ENCODE measurements at places on chromosomes 12 and 14.

DNA sequence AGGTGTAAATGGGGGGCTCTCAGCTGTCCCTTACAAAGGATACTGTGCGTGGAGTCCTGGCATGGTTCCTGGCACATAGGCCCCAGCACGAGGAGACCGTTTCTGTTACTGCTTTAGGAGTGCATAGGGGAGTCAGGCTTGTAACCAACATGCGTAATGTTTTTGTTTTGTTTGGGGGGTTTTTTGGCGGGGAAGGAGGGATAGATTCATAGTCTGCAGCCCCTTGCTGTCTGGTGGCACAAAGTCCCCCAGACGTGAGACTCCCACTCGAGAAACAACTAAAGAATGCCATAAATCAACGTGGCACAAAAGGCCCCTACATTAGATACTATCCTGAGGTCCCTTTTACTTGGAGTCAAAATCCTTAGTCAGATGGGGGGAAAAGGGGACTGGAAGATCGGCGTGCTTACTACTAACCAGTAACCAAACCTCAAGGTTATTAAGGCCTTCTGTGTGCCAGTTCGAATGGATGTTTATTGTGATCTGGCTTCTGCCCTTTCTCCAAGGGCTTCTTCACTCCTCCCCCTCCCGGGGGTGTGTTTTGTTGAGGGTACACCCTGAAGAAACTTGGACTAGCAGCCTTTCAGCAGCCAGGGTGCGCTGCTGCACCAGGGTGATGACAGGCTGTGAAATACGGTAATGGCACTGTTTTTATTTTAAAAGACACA, 874 bp downstream of the ISCU start:
- peak; percentile 79 for DNase-seq

DNA sequence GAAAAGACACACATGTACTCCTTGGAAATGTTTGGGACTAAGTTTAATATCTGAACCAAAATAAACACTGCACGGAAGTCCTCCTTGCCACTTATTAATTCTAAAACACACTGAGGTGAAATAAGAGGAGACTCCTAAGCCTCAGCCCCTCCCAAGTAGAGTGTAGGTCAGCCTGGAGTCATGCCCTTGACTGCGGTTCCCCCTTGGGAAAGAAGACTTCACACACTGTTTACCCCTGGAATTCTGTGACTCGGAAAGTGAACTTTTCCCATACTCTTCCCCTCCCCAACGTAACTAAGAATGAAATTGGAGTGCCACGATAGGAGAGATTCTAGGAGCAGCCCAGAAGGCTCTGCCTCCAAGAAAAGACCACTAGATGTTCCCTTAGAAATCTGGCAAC, 8.6 kb upstream of the TFCP2 start:
- no peak for DNase-seq

DNA sequence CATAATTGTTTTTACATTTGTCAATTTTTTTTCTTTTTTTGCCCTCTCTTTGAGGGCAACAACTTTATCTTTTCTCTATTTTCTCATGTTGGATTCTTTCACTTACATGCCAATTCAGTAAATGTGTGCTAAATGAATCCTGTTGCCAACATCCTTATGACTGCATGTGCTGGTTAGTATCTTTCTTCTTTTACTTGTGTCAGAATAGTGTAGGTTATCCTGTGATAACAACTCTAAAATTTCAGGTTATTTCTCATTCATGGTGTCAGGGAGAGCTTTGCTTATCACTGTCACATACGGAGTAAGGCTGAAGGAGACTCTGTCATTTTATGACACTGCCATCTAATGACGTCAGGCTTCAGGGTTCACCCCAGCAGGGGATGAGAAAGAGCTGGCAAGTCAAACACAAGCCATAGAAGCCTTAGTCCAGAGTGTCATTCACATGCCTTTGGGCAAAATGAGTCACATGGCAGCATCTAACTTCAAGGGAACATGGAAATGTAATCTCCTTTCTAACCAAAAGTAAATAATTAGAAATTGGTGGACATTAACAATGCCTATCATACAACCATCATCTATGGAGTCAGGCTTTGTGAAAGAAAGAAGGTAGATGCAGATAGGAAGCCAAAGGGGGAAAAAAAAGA, 242.5 kb upstream of the ATP2B1 start:
- DNase-seq = no peak

GRCh38 chr14:101852785-101853184, 91.3 kb downstream of the PPP2R5C start:
- DNase-seq = no peak

- DNase-seq = no peak
These were observed 45.8 kb upstream of the ATP23 start for GRCh38 chr12:57895389-57896114.

GRCh38 chr12:43291516-43291915, 260.5 kb downstream of the ADAMTS20 start:
- no peak for DNase-seq

DNA sequence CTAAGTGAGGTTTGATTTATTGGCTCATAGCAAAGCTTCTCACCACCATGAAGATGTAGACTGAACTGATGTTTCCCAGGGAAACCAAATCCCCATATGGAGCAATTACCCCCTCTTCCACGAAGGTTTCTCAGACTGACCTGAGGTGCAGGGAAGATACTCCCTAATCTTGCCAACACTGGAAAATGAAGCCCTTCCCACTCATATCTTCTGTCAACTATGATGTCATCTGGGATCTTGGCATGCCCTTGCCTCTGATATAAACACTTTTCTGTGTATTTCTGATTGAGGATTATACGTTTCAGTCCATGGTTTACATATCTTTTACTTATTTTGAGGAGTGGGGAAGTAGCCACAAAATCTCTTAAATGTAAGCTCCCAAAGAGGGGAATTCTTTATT, 14.1 kb upstream of the CISTR start:
- DNase-seq = no peak

GRCh38 chr14:99736603-99737371, 52.7 kb downstream of the CYP46A1 start:
- no peak for DNase-seq

DNA sequence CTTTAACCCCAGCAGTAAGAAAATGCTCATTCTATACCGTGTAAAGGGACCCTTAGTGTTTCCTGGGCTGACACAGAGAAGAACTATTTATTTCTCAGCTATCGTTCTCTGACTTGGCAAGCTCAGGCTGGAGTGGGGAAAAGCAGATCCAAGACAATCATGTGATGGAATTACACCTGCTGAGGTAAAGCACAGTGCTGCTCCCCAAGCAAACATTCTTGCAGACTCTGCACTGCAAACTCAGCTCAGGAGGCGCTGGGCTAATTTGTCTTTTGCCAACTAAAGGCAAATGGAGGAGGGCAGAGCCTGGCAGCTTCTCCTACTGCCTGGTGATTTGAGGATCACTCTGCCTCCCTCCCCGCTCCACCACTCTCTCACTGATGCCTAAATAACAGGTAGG, 57.8 kb upstream of the FUT8 start:
- DNase-seq = no peak

DNA sequence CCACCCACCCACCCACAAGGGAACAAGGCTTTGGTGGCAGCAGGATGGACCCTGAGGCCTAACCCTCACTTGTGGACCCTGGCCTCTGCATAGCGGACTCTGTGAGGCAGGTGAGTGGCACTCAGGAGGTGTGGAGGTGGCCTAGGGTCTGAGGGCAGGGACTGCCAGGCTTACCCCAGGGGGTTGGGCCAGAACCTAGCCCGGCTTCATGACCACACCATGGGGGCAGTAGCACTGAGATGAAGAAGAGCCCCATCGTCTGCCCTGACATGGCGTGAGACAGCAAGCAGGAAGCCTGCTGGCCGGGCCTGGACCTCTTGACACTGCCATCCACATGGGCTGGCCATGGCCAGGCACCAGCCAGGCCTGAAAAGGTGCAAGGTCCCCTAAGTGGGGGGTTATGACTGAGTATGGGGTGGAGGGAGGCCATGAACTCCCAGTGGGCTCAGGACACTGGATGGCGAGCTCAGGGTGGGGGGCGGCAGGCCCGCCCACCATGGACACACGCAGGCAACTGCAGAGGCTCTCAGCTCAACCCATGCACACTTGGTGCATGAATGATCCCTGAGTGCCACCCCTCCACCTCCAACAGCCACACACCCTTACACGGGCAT, 29.3 kb downstream of the JAG2 start:
- DNase-seq = no peak

DNA sequence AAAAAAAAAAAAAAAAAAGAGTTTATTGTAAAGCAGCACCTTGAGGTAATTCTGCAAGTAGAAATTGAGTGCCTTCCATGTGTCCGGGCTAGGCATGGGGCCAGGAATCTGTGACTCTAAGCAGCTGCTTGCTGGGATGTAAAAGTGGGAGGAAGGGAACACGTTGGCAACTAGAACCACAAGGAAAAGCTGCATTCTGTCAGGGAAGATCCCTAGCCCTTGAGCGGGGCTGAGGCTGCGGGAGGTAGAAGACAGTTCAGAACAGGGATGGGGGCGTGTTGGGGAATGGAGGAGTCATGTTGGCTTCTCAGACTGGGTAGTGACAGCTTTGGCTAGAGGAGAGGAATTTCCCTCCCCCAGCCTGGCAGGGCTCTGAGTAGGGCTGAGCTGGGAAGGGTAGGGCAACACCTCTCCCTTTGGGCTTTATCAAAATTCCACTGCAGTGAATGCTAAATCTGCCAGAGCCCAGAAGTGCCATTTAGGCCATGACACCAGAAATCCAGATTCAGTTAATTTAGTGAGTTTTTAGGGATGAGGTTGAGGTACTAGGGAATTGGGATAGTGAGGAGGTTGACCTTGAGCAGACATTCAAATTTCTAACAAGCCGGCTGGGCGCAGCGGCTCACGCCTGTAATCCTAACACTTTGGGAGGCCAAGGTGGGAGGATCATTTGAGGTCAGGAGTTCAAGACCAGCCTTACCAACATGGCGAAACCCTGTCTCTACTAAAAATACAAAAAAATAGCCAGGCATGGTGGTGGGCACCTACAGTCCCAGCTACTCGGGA, 3.4 kb upstream of the TRAFD1 start:
- DNase-seq = peak; percentile 93

- DNase-seq = no peak
These were observed 930.5 kb upstream of the NOVA1 start for GRCh38 chr14:27528328-27528727.

DNA sequence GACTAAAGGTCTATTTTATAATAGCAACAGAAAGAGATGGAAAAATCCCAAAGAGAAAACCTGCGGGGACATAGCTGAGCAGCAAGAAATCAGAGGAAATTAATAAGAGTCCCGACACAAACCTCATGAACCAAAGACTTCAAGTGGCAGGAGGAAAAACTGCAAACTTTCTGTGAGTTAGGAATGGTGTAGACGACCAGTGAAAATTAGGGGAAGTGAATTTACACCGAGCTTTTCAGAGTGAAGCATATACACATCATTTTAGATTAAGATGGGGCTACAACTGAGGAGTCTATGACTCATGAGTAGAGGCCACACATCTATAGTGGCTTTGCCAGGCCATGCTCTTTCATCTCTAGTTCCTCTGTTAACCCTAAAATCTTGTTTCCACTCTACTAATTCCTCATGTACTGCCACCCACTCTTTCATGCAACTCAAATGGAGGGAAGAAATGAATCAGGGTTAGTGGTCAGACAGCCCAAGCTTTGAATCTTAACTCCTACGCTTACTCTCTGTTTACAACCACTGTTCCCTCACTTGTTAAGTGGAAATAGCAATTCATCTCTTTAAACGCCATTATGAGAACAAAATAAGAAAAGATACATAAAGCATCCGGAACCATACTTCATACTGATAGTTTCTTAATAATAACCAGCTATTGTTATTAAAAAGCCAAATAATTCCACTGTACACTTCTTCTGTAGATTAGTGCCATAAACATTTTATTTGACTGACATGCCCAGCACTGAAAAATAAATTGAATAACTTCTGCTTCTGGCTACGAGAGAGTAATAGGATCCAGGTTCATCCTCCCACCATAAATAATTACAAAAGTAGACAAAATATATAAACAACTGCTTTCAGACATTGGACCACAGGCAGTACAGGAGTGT, 219.3 kb downstream of the RMST start:
- no peak for DNase-seq

GRCh38 chr12:95615749-95616148, 64.5 kb upstream of the USP44 start:
- no peak for DNase-seq

GRCh38 chr12:129184127-129184928, 331.1 kb downstream of the GLT1D1 start:
- no peak for DNase-seq

DNA sequence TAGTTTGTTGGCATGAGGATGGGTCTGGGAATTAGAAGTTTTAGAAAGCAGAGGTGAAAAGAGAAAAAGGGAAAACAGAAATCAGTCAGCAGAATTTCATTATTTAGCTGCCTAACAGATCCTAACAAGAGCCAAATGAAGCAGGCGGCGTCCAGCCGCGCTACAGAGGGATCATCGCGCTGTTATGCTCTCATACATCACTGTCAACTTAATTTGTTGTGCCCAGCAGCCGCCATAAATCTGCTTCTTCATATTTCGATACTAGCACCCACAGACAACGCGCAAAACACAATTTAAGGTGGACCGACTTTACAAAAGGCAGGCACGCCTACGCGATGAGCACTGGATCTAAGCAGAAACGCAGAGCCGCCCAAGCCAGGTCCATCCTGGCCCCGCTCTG, 66.7 kb downstream of the SETD3 start:
- DNase-seq = no peak

DNA sequence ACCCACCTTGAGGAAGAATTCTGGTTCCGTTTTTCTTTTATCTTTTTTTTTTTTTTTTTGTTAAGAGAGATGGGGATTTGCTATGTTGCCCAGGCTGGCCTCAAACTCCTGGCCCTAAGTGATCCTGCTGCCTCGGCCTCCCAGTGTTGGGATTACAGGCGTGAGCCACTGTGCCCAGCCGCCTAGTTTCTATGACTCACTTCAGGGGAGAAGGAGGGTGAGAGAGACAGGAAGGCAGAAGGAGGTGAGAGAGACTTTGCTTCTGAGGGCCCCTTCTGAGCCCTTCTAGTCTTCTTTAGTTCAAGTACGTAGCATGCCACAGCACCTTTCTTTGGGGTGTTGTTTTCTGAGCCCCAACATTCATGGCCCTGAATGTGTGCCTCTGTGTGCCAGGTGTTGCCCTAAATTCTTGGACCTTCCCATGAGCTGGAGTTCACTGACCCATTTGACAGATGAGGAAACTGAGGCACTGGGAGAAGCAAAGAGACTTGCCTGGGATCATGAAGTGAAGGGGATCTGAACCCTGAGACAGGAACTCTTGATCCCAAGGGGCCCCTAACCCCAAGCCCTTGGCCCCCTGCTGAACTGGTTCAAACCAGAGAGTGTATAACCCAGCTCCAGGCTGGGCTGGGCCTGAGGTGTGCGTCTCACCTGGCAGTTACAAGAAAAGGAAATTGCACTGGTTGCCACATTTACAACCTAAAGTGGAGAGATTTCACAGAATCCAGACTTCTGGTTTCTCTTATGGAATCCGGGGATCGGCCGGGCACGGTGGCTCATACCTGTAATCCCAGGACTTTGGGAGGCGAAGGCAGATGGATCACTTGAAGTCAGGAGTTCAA, 20.8 kb downstream of the SH2B3 start:
- DNase-seq = no peak

GRCh38 chr14:63941023-63941422, 88.2 kb downstream of the SYNE2 start:
- no peak for DNase-seq

DNA sequence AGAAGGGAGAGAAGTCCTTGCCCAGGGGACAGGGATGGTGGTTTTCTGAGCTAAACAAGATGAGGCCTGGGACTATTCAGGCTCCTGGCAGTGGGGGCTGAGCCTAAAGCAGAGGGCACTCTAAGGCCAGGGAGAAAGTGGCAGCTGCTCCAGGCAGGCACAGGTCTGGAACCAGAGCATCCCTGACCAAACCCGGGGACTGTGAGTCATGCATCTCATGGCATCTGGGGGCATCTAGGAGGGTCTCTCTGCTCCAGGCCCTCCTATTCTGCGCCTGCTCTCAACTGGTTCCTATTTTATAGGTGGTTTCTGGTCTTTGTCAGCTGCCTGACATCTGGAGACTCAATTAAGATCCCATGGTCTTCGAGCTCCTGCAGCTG, 11.6 kb downstream of the KRT7 start:
- no peak for DNase-seq

Data from posterior cingulate gyrus (tissue), 11 donors.